ENCODE measurements at places on chromosomes 5 and 9.

DNA sequence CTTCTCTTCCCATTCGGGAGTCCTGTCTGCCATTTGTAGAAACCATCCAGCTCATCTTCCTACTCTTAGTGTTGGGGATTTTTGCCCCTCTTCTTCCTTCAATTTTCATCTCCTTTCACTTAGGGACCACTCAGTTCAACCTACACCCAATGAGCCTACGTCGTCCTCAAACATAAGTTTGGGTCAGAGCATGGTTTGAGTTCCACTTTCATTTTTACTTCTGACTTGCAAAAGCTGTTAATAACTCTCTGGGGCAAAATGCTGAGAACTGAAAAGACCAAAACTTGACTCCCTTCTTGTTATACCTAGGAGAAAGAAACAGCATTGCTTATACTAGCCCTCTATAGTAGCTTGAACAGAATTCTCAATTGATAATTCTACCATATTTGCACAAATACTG lies 381.5 kb upstream of the MPDZ start:
- no peak for DNase-seq

DNA sequence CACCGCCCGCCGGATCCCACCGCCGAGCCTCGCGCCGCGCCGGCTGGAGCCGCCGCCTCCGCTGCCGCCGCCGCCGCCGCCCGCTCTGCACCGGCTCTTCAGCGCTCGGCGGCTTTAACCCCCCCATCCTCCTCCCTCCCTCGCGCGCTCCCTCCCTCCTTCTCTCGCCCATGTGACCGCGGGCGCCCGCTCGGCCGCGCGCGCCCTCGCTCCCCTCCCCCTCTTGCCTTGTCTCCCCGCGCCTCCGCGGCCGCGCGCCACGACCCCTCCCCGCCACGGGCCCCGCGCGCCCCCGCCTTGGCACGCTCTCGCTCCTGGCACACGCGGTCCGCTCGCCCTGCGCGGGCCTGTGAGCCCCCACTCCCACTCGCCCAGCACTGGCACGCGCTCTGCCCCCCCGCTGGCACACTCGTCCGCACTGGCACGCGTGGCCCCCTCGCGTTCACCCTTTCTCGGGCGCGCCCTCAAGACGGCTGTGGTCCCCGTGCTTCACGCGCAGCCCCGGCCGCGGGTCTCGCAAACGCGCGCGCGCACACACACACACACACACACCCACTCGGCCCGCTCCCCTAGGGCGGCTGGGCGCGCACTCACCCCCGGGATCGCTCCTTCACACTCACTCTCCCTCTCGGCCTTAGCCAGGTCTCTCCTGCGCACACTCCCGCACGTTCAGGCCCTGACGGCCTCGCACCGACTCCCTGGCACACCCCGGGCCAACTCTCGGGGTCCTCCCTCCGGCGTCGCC lies at the start of gene CNTFR:
Gene CNTFR, minus strand, starts transcription at position 89 of the 745 bp plus-strand sequence. CDS start 20,743 bp downstream, outside the sequence.
- DNase-seq: no peak

DNA sequence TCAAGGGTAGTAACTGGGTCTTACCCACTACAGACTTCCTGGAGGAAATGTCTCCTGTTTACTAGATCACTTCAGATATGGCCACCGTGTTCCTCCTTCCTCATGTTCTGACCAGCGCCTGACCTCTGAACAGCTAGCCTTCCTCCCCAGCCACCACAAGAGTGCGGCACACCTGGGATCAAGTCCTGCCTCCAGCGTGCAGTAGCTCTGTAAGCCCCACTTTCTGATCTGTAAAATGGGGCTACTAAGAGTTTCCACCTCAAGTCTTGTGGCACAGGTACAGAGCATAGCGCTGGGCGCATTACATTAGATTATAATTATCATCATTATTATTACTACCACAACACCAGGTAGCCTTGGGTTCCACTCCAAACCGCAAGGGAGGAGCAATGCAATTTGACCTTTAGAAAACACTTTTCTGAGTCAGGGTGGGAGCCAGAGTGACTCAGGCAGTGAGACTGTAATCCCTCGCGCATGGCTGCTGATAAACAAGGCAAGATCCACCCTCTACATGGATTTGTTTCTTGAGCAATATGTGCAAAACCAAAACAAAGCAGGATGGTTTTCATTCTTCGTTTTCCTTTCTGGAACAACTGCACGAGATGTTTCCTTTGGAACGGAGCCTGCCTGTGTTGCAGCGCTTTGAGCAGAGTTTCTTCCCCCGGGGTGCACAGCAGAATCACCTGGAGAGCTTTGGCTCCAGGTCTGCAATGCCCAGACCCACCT lies 65.0 kb upstream of the ANGPTL2 start:
- DNase-seq: no peak

GRCh38 chr5:154193701-154194121 lies 3.2 kb downstream of the GALNT10 start:
- no peak for DNase-seq

GRCh38 chr5:177448244-177448950 lies 1.8 kb downstream of the PRR7 start:
- DNase-seq: no peak

DNA sequence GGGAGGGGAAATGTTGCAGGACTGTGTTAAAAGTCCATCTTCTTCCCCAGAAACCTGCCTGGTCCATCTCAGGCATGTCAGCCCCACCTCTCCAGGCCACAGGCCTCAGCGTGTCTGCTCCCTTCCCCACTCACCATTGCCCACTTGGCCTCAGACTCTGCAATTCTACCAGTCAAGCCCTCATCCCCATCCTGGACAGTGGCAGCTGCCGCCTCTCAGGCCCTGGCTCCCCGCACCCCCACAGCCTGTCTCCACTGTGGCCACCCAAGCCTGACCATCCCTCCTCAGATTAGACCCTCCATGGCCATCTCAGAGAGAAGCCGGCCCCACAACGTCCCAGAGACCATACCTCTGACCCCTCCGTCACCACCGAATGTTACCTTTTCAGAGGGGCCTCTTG lies 89.9 kb downstream of the BARX1 start:
- DNase-seq: no peak

- DNase-seq: no peak
Measured at GRCh38 chr5:72379936-72380335, 59.8 kb downstream of the PTCD2 start.

GRCh38 chr9:121354141-121354540 lies 15.9 kb downstream of the STOM start:
- DNase-seq: no peak

GRCh38 chr9:131745610-131746009 lies 5.7 kb upstream of the RAPGEF1 start:
- no peak for DNase-seq

- DNase-seq: no peak
Measured at GRCh38 chr5:125140855-125141254, 394.4 kb upstream of the ZNF608 start.

Data from NCI-H187 treated with DMSO at 0.1 percent for 48 hours (cell line).